ENCODE measurements at places on chromosomes 2 and 18. TPM values are rescaled to one million over a fixed set of nuclear protein-coding genes. Genes with fewer than 3 reads are reported as not detected.

- DNase-seq: peak; percentile 65
Measured at GRCh38 chr2:223260681-223261080, 208.7 kb downstream of the KCNE4 start.

DNA sequence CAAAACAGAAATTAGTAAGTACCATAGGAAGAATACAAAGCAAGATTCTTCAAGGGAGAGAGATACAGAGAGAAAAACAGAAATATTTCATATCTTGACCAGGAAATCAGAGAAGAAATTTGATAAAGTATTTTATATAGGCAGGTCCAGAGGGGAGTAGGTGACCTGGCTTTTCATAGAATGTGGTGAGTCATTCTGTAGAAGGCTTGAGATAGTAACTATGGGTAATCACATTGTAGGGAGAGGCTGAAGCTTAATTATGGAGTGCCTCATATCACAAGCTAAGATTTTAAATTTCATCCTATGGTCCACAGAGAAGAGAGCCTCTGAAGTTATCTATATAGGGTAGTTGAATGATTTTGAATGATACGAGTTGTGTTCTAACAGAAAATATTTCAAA is 195.0 kb upstream of the CYRIA start:
- DNase-seq: peak; percentile 35

DNA sequence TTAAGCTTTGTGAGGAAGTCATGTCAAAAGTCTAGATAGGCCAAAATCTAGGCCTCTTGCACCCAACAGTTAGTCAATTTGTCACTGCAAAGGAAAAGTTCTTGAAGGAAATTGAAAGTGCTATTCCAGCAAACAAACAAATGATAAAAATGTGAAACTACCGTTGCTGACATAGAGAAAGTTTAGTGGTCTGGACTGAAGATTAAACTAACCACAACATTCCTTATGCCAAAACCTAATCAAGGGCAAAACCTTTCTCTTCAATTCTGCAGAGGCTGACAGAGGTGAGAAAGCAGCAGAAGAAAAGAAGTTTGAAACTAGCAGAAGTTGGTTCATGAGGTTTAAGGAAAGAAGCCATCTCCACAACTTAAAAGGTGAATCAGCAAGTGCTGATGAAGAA is 44.0 kb upstream of the LRRTM4 start:
- no peak for DNase-seq

GRCh38 chr18:25561918-25562317 is 210.0 kb upstream of the ZNF521 start:
- no peak for DNase-seq

- peak; percentile 43 for DNase-seq
Measured at GRCh38 chr2:70087702-70088597, 673 bp downstream of the PCBP1 start.

DNA sequence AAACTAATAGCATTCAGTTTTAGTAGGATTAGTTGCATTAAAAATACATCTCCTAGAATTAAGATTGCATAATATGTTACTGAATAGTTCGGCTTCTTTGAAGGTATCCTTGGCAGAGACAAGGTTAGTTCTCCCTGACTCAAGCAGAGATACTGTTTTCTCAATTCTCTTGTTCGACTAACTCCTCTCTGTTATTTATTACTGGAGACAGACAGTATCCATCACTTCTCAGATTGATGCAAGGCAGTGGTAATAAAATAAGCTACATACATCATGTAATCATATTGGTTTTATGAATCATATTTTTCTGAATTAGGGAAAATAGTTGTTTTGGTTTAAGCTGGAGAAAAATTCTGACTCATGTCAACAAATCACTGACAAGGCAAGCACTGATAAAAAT is 134.8 kb downstream of the SLC8A1 start:
- no peak for DNase-seq

GRCh38 chr2:139773720-139774277 is 993.6 kb upstream of the NXPH2 start:
- DNase-seq: peak; percentile 2

GRCh38 chr2:201452922-201453643 is 1.5 kb downstream of the STRADB start:
- no peak for DNase-seq

GRCh38 chr2:157898591-157898996 is 22.5 kb upstream of the ACVR1 start:
- peak; percentile 83 for DNase-seq

GRCh38 chr2:123597988-123598387 is 427.1 kb upstream of the CNTNAP5 start:
- no peak for DNase-seq

DNA sequence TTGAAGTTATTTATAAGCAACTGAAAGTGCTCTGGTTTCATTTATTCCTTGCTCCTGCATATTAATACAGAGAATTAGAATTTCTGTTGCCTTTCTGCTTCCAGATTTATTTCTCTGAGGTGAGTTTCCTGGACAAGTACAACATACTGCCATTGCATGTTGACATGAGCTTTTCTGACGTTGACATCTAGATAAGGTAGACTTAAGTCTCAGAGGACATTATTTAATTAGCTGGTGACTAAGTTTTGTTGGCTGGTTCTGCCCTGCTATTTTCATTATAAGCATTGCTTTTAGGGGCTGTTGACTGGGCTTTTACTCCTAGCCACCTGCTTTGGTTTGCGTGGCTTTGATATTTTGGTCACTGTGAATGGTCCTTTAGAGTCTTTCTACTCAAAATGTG is 282.9 kb upstream of the SPRED2 start:
- DNase-seq: no peak

- no peak for DNase-seq
Measured at GRCh38 chr18:24199372-24199962, 60.6 kb downstream of the CABYR start.

DNA sequence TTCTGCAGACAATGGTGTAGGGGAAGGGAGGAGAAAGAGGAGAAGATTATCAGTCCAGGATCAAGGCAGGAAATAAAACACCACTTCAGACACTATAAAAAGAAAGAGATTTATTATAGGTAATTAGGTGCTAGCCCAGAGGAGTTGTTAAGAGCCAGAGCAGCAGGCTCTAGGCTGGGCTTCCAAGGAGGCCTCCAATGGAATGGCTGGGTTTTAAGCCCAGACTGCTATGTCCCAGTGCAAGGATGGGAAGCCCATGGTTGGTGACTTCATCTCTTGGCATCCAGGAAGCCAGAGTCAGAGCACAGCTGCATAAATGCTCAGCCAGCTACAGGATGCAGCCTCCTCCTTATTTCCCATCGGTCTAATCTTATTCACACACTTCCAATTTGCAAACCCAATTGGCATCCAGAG is 95.6 kb downstream of the LAMA3 start:
- DNase-seq: peak; percentile 89

DNA sequence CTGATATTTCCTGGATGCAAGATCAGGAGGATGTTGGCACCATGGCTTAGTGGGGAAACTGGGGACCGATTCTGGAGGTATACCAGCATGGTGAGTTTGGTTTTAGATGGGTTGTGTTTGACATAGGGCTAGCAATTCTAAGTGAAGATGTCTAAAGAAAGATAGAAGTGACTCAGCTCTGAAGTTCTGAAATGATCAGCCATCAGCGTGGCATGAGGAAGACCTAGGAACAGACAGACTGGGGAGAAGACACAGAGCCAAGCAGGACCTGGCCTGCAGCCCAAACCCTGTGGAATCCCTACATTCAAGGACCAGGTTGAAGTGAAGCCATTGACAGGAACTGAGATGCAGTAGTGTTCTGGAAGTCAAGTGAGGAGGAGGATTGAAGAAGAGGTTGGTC is 39.8 kb downstream of the HRH4 start:
- no peak for DNase-seq

DNA sequence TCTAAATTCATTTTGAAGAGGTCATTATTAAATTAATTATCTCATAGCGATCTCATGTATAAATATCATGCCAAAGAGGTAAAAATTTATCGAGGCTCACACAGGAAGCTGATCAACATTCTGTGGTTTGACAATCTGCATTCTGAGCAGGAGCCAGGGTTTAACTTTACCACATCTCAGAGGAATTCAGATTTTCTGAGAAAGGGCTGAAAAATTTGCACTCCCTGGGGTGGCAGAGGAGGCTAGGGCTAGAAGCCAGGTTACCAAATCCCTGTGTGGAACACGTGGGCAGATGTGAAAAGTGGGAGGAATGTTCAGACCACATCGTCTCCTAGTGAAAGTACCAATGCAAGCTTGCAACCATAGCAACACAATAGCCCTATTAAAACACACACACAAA is 63.5 kb upstream of the CTLA4 start:
- peak; percentile 95 for DNase-seq

DNA sequence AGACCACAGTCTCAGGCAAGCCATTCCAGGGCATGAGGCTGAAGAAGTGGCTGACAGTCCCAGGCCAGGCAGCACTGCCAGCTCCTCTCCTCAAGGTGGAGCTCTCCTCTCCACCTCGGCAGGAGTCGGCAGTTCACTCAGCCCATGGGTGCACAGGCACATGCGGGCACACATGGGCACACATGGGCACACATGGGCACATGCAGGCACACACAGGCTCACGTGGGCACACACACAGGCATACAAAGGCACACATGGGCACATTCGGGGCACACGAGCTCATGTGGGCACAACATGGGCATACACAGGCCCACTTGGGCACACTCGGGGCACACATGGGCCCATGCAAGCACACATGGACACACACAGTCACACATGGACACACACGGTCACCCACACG is 65.3 kb upstream of the TAF1B start:
- no peak for DNase-seq

DNA sequence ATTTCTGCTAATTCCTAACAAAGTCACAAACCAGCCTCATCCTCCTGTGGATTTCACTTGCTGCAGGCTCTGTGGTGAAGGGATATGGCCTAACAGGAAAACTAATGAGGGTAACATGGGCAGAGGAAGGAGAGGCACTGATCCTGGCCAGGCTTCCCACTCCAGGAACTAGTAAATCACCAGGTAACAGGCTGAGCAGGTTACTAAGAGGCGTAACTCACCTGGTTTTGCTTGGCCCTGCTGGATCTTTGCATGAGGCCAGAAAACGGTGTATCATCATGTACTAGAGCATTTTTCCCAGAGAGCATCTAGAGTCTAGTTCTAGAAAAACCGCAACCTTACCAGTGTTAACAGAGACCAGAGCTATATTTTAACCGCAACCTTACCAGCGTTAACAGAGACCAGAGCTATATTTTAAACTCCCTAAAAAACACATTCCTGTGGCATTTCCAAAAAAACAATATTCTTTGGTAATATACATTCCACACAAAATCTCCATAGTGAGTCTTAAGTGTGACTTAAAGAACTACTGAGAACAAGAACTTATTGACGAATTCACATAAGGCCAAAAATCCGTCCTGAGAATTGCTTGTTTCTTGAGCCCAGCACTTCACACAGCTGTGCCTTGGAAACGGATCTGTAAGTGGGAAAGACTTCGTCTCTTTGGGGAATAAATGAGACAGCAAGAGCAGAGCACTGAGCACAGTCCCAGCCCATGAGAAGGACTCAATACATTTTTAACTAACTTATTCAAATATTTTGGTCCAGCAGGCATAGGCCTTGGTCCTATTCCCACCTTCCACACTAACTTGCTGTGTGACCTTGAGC is 43.4 kb downstream of the DPP4 start:
- no peak for DNase-seq

GRCh38 chr2:12162269-12163247 is 416.1 kb downstream of the LPIN1 start:
- no peak for DNase-seq

- no peak for DNase-seq
Measured at GRCh38 chr2:196103626-196104025, 35.0 kb upstream of the DNAH7 start.

- DNase-seq: no peak
Measured at GRCh38 chr18:40452599-40452998, 1502.4 kb upstream of the PIK3C3 start.

GRCh38 chr2:152594022-152594766 is 123.1 kb downstream of the PRPF40A start:
- DNase-seq: no peak

GRCh38 chr2:195410074-195410671 is 246.9 kb upstream of the SLC39A10 start:
- no peak for DNase-seq

CD8B2 gene
- total RNA-seq: not detected

TEKT4 gene
- not detected for total RNA-seq

HOXD11 gene
- 17.3 TPM for total RNA-seq

ANKRD30BL gene
- not detected for total RNA-seq

PFN4 gene
- 0.40 TPM for total RNA-seq

EFHD1 gene
- 0.24 TPM for total RNA-seq

EMILIN2 gene
- 1.7 TPM for total RNA-seq

MCFD2 gene
- total RNA-seq: 213 TPM

GPR39 gene
- 4.7 TPM for total RNA-seq
